ENCODE measurements at places on chromosomes 3 and 15.

DNA sequence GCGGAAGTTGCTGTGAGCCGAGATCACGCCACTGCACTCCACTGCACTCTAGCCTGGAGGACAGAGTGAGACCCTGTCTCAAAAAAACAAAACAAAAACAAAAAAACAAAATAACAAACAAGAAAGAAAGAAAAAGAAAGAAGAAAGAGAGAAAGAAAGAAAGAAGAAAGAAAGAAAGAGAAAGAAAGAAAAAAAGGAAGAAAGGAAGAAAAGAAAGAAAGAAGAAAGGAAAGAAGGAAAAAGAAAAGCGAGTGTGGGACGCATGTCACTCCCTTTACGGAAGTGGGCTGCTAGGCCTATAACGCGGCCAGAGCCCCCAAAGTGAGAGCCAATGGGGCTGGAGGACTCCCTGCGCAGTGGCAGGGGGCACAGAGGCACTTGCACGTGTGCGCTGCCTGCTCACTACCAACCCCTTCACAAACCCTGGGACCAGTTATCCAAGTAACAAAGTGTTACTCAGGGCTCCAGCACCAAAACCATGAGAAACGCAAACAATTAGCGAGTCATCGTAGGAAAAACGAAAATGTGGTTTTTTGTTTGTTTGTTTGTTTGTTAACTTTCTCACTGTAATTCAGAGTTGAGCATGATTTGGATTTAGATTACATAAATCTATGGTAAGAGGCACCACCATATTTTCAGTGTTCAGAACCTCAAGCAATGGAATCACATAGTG lies 40.8 kb upstream of the ATP1B3 start:
- no peak for DNase-seq

- DNase-seq = no peak
Measured at GRCh38 chr3:120536642-120537041, 59.5 kb upstream of the NDUFB4 start.

DNA sequence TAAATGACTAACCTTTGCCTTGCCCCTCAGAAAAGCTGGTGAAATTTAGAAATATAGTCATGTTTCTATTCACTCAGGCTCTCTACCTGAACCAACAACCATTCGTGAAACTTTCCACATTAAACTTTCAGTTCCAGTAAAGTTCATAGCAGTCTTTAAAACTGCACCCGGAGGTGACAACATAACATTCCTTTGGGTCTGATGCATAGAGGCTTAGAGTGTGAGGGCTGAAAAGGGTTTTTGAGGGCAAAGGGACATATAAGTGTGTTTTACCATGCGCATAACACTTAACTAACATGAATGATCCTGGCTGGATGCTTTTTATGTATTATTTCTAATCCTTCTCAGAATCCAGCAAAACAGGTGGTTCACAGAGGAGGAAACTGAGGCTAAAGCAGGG lies 471.7 kb upstream of the MCTP2 start:
- DNase-seq = no peak

- no peak for DNase-seq
Measured at GRCh38 chr3:10440684-10441083, 64.7 kb downstream of the ATP2B2 start.

DNA sequence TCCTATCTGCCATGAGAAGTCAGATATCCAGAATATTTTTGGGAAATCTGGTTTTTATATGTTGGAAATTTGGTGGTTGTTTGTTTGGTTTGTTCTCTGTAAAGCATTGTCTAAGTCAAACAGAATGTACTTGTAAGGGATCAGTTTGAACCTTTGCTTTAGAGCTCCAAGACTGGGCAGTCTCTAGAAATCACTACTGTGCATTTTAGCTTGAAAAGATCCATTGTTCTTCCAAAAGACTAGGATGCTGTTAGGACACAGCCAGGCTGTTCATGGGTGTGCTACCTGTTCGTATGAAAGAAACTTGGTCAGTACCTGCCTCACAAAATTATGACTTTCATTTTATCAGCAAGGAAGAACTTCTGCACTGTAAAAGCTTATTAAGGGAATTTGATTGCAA lies 182.6 kb downstream of the WDR72 start:
- DNase-seq = no peak

DNA sequence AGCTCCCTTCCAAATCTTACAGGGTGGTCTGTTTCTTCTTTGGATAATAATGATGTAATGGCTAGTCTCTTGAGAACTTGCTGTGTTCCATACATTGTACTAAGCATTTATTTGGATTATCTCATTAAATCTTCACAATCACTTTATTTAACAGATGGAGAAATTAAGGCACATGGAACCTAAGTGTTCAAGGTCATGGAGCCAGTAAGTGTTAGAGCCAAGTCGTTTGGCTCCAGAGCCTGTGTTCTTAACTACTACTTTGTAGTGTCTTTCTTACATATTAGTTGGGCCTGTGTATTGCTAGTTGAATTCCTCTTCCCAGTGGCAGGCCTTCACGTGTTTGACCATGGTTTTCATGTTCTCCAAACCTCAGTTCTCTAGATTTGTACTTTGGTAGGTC lies 177.8 kb downstream of the ATG7 start:
- DNase-seq = no peak

DNA sequence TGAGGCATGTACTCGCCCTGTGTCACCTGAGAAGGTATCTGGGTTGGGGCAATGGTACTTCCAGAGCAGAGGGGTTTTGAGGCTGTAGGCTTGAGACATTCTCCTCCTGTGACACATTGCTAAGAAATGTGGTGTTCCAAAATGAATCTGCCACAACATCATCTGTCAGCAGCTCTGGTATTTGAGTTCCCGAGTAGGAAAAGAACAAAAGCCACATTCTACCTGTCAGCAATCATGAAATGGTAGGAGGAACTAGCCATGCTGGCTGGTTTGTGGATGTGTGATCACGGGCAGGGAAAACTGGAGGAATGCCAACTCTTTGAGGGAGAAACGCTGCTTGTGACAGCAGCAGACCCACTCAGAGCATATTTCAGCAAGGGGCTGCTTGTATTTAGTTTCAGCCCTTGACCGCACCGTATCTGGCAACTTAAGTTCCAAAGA lies 579.4 kb upstream of the TBL1XR1 start:
- peak; percentile 49 for DNase-seq

- no peak for DNase-seq
Measured at GRCh38 chr3:155675094-155675493, 69.8 kb downstream of the PLCH1 start.

- no peak for DNase-seq
Measured at GRCh38 chr15:95091444-95091843, 860.1 kb downstream of the MCTP2 start.

DNA sequence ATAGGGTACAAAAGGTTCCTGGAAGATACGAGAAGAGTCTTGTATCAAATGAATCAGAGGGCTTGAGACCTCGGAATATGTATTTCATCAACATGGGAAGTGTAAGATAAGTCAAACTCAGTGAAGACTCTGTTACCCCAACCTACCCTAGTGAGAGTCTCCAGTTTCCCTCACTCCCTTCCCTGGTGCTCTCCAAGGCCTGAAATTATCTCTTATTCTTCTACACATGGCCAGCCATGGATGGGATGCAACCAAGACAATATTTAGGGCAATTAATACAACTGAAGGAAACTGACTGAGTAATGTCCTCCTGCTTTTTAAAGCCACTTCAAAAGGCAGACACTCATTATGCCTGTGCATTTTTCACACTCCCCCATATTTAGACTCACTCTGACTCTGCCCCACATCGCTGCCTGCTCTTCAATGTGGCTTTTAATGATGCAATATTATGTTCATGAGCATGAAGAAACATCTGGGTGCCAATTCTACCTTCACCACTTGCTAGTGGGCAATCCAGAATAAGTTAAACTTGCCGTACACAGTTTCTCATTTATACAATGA lies 137.1 kb upstream of the THBS1 start:
- no peak for DNase-seq

DNA sequence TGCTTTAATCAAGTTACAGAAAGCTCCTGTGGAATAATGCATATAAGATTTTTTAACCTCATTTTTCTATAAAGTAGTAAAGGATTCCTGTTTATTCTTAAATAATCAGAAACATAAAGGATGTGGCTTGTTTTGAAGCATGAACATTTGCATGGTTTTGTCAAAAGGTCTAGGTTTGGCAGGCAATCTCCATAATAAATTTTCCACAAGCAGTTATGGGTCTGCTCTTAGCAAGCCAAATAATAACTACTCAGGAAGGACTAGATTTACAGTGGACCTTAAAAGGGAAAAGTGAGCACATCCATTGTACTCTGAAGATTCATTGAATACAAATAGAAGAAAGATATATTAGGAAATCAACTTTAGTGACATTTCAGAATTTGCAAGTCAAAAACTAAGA lies 407.3 kb upstream of the CBLB start:
- no peak for DNase-seq

- no peak for DNase-seq
Measured at GRCh38 chr3:33420966-33421365, 19.2 kb downstream of the UBP1 start.

GRCh38 chr3:6697722-6698121 lies 163.2 kb upstream of the GRM7 start:
- no peak for DNase-seq

DNA sequence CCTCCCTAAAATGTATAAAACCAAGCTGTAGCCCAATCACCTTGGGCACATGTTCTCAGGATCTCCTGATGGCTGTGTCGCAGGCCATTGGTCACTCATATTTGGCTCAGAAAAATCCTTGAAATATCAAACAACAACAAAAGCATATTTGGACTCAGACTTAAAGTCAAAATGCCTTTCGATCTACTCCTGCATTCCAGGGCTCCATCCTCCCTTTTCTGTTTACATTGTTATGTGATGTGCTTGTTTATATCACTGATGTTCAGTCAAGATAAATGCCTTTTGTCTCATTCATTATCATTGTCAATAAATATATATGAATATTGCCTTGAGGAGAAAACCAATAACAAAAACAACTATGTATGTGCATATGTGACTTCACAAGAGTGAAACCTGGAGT lies 31.7 kb downstream of the HGD start:
- DNase-seq = no peak

GRCh38 chr3:187944390-187945179 lies 199.3 kb upstream of the BCL6 start:
- no peak for DNase-seq

- DNase-seq = no peak
Measured at GRCh38 chr3:14413381-14414071, 11.1 kb downstream of the SLC6A6 start.

DNA sequence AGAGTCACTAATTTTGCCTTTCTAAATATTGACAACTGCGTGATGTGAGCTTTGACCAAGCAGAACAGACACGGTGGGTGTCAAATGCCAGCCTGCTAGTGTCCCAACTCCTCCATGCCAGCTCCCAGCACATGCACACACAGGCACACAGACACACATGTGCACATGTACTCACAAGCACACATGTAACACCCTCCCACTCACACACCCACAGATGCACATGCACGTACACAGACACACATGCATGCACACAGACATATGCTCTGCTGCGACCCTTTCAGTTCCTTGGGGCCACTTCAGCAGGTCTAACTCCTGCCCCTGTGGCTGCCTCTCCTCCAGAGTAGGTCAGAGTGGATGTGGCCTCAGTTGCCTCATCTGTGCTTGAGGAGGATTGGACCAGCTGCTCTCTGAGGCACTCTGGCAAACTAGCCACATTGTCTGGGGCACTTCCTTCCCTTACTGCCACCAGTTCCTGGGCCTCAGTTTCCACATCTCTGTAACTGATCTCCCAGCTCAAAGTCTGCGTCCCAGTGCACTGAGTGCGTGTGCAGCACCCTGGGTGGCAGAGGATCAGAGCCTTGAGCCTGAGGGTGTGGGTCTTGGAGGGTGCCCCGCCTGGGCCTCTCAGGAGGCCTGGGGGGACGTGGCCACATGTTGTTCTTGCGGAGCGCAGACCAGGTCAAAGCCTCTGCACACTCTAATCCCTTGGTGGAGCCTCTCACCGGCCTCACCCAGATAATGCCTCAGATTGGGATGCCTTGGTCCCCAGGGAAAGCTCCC lies 55.0 kb upstream of the PRR23E start:
- DNase-seq = no peak

- DNase-seq = no peak
Measured at GRCh38 chr3:71703797-71704196, 21.4 kb downstream of the EIF4E3 start.

GRCh38 chr15:89383365-89384175 lies 48.9 kb upstream of the POLG start:
- DNase-seq = peak; percentile 5
